Globus pallidus (tissue), 1 donor: ENCODE measurements at places on chromosomes 5 and 9.

GRCh38 chr5:134055015-134055414 is 50.2 kb upstream of the VDAC1 start:
- DNase-seq, result no peak

GRCh38 chr9:111974092-111974681 is 77.6 kb downstream of the UGCG start:
- DNase-seq, result no peak

GRCh38 chr9:136711751-136712689 is at the start of gene DIPK1B:
TSS of gene DIPK1B (plus strand) at chr9:136712572. CDS start at chr9:136712666, 94 bp downstream.
- DNase-seq, result no peak

GRCh38 chr9:1959371-1959770 is 55.8 kb upstream of the SMARCA2 start:
- no peak for DNase-seq

GRCh38 chr9:128296340-128297220 is 20.5 kb downstream of the SWI5 start:
- DNase-seq, result no peak

DNA sequence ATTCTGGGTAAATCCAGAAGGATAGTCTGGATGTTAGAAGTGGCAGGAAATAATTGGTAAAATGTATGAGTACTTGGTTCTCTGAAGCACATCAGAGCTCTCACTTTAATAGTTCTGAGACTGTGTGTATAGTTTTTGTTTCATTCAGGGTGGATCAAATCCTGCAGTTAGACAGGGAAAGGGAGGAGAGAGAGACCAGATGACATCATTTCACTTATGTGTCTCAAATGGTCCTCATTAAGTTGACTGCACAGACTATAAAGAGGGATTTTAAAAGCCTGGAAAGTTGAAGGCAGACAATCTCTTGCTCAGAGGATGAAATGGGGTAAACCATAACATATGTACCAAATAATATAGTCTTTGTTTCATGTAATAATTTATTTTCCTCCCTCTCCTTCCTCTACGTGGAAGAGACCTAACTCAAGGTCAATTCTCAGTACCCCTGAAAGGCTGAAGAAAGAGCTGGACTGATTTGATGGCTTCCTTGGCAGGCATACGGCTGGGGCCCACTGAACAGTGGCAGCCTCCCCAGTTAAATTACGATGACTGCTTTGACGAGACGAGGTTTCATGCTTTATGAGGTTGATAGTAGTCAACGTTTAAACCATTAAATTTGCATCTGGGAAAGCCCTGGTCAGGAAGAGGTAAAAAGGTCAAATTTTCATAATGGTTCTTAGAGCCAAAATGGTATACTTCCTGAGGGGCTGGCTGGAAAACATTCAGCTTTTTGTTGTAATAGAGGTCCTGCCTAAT is 395.1 kb upstream of the RPS23 start:
- no peak for DNase-seq
